Bone marrow (tissue), 2 donors: ENCODE measurements at places on chromosomes 16 and 17.

DNA sequence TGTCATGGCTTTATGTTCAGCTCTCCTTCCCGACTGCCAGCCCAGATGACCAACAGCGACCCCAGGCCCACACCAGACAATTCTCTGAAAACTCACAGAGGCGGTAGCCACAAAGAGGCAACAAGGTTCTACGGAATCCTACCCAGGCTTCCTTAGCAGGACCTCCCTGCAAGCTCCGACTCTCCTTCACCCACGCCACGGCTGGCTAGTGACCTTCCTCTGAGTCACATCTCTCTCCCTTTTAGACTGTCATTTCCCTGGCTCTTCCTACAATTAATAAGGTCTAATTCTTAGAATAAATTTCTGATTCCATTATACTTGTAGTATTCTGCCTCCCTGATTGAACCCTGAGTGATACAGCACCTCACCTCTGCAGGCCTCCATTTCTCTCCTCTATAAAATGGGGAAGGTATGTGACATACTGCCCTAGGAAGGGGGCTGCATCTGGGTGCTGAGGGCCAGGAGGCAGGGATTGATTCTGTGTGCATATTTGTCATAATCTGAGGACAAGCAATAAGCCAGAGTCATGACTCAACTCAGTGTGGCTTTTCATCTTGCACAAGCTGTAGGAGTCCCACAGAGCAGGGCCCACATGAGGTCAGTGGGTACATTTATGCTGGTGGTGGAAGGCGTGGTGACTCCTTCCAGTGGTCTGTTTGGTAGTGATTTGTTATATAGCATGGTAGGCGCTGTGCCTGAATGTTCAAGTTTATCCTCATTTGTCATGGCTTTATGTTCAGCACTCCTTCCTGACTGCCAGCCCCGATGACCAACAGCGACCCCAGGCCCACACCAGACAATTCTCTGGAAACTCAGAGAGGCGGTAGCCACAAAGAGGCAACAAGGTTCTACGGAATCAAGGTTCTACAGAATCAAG, 46.2 kb downstream of the SMPD3 start:
- DNase-seq, result no peak

DNA sequence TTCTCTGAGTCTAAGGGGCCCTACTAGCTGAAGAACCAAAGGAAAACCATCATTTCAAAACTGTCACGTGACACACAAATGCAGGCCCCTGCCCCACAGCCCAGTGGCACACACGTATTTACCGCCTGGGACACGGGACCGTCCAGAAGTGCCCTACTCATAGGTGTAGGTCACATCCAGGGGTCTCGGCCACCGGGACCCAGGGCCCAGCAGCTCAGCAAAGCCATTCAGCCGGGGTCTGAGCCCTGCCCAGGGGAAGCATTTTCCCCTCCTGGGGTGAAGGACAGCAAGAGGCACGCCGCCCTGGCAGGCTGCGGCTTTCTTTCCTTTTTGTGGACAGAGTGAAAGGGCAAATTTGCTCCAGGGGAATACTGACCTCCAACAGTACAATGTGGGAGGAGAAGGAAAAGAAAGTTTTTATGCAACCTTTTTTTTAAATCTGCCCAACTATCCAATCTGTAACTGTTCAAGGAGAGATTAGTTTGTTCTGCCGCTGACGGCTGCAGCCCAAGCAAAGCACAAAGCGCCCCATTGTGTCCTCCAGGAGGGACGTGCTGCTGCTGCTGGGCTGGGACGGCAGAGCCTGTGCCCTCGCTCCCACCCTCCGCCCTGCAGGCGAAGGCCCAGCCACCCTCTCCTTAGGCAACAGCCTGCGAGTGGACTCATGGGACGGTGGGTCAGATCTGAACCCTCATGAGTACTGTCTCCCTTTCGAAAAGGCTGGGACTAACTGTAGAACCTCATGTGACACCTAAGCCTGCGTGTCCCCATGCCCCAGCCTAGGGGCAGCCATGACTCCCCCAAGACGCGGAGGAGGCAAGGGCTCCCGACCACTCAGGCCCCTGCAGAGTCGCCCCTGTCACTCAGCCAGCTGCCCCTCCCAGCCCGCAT, 21.3 kb downstream of the SLC7A5 start:
- DNase-seq, result no peak

DNA sequence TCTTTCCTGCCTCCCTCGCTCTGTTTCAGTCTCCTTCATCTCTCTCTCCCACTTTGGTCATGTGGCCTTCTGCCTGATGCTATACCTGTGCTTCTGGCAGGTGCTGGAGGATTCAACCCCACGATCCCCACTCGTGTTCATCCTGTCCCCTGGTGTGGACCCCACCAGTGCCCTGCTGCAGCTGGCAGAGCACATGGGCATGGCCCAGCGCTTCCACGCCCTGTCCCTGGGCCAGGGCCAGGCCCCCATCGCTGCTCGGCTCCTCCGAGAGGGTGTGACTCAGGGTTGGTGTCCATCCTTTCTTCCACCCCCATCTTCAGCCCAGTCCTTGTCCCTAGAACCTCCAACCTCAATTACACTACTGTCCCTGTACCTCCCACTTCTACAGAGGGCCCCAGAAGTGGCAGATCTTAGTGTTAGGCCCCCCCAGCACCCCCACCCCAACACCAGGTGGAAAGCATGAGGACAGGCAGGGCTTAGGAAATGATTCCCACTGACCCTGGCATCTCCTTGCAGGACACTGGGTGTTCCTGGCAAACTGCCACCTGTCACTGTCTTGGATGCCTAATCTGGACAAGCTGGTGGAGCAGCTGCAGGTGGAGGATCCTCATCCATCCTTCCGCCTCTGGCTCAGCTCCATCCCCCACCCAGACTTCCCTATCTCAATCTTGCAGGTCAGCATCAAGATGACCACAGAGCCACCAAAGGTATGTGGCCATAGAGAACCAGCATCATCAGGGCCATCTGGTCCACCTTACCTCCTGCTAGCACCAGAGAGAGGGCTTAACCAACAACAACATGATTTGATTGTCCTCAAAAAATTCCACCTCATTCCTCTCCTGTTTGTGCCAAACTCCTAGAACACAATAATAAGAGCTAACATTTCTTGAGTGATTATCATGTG, 9.7 kb upstream of the KDM6B start:
- no peak for DNase-seq

DNA sequence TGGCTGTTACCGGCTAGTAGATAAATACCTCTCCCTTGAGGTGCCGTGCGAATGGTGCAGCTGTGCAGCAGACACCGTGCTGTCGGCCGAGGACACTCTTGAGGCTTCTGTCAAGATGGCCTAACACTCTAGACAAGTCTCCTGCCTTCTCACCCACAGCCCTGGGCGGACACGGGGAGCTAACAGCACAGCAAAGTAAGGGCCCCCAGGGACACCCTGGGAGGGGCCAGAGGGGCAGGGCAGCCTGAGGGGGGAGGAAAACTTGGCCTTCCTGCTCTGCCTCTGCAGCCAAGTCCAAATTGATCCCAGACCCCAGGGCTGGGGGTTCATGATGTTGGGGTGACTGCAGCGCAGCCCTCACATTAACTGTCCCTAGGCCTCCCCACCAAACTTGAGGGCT, 210.2 kb downstream of the RPTOR start:
- DNase-seq, result no peak

- DNase-seq, result no peak
These were observed 164.3 kb downstream of the ANKFN1 start for GRCh38 chr17:56317351-56318208.

DNA sequence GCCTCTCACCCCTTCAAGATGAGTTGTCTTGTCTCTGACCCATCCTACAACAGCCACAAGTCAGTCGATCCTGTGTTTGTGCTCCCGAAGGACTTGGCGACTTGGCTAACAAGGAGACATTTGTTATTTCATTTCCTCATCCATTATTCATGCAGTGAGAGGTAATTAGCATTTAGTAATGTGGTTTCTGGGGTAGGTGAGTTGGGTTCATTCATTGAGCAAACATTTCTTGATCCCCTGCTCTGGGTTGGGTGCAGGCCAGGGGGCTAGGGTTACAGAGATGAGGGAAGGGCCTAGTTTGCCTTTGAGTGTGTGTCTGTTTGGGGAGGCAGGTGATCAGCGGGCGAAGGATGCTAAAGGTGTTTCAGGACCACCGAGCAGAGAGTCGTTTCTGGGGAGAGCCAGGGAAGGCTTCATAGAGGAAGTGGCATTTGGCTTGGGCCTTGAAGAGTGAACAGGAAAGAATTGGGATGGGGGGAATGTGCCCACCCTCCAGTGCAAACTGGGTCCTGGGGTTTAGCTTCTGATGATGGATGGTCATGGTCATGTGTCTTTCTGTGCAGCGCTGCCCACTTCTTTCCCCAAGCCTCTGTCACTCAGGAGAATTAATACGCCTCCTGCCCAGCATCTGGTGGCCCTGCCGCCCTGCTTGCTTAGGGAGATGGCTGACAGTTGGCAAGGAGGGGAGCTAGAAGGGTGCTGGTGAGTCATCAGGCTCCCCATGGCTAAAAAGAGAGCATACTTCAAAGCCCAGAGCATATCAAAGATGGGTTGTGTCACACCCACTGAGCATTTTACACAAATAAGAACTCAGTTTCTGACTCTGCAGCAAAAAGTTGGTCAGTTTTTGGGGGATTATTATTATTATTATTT, 38.5 kb downstream of the MSI2 start:
- DNase-seq, result no peak

GRCh38 chr16:55437625-55438024, 41.4 kb upstream of the MMP2 start:
- no peak for DNase-seq

DNA sequence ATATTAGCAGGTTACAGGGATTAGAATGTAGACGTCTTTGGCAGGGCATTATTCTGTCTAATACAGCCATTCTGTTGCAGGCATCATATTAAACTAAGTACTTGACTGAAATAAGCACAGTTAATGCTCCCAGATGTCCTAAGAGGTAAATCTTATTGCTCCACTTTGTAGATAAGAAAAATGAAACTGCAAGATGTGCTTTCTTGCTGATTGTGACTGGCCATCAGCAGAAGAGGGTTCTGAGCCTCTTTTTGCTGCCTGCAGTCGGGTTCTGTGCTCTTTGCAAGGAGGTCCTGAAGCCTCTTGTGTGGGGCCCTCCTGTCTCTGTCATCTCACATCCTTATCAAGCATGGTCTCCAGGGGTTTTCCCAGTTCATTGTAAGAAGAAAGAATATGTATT, 167.1 kb downstream of the KCNJ2 start:
- DNase-seq, result no peak

- DNase-seq, result peak; percentile 52
These were observed at the start of gene BLMH for GRCh38 chr17:30291543-30292285. BLMH (minus strand) TSS chr17:30291944; CDS start chr17:30291819, 125 bp downstream.

GRCh38 chr17:312476-313148, 40.0 kb downstream of the RPH3AL start:
- DNase-seq, result no peak

- DNase-seq, result no peak
These were observed 12.5 kb downstream of the GSE1 start for GRCh38 chr16:85625485-85626117.

- DNase-seq, result peak; percentile 51
These were observed 12.9 kb upstream of the ODF4 start for GRCh38 chr17:8326511-8327302.

GRCh38 chr17:74842599-74843351, 16.9 kb downstream of the GRIN2C start:
- peak; percentile 29 for DNase-seq

DNA sequence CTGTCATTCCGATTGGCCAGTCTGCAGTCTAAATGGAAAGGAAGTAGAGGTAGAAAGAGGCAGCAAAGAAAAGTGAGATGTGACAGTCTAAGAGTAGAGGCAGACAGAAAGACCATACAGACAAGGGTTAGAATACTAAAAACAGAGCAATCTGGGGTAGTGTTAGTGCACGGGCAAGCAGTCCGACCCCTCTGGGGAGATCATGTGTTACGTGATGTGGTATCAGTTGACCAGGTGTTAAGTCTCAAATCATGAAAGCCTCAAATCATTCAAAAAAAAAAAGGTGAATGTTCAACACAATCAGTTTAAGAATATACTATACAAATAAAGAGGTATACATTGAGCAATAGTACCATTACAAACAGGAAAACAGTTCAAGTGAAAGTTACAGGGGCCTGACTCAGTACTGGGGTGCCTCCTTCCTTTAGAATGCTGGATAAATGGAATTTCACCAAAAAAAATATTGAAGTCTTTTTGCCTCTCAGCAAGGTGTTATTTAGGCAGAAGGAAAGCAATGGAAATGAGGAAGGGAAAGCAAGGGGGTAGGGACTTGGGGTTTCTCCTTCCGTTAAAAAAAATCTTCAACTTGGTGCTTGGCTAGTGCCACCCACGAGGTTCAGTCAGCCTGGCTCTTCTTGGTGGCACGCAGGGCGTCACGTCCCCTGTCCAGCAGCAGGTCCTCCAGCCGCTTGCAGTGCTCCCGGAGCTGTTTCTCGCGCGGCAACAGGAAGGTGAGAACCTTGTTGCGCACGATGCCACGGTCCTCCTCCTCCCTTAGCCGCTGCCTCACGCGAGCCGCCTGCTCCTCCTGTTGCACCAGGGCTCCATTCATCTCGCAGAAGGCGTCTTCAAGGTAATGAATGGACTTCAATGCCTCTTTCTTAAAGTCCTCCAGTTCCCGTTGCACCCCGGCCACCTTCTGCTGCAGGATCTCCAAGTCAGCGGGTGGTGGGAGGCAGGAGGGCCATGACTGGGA, 616 bp downstream of the CCDC182 start:
- DNase-seq, result no peak

DNA sequence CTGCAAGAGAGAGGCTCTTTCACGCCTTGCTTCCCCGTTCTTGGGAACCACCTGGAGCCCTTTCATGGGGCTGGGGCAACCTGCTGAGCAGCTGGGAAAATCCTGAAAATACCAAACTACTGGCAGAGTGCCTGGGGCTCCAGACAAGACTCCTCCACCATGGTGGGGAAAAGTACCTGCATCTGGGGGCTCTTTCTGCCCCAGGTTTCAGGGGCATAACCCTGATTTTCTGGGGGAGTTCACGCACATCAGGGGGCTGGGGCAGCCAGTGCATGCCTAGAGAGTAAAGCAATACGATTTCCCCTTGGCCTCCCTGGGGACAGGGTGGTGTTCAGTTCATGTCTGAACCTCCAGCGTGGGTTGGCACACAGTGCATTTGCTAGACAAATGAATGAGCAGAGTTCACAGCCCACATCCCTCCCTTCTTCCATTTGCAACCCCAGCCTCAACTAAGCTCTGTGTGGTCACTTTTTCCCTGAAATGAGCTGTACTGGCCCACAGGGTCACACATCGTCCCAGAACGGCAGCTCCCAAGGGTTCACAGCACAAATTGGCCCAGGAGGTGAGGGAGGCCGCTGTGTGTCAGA, 5.2 kb upstream of the CDC42EP4 start:
- no peak for DNase-seq

DNA sequence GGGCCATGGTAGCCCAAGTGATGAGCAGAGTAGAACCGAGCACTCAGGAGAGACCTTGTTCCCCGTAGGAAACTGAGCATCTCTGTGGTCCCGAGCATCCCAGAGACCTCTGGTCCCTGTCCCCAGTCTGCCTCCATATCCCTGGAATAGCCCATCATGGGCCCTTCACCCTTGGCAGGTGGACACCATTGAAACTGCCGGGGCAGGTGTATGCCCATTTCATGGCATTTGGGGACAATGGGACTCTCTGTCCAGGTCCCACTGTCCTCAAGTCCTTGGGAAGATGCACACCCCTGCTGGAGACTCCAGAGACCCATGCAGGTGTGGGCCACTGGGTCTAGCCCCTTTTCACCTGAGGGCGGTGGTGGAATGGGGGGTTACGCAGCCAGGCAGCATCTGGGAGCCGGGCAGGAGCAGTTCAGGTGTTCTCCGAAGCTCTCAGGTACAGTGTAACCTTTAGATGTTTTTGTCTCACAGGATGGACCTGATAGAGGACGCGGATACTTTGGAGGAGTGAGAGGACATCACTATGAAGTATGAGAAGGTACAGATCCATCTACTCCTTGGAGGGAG, 75.9 kb downstream of the GOSR1 start:
- no peak for DNase-seq

- no peak for DNase-seq
These were observed 23.5 kb downstream of the TBX4 start for GRCh38 chr17:61475726-61476125.

- DNase-seq, result no peak
These were observed 15.8 kb upstream of the UQCRC2 start for GRCh38 chr16:21937336-21937829.
